ENCODE measurements at places on chromosomes 13 and 19.

DNA sequence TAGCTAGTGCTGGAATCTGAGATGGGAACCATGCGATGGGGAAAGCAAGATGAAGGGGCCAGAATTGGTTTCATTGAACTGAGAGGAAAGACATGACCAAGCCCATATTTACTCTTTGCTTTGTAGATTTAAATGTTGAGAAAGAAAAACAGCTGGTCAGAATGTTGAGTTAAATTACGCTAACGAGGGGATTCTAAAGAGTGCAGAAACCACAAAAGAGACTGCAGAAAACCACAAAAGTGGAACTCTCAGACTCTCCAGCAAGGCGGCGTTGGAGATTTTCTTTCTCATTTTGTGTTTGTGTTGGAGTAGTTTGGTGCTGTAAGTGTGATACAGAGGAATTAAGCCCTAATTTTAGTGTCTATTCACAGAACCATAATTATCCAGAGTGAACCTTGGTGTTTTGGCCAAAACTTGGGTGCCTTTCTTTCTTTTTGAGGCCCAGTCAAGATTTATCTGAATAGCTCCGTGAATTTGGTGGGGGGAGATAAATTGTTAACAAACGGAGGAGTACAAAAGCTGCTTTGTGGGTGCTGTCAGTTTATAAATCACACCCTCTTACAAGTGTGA is 26.3 kb downstream of the SAE1 start:
- no peak for DNase-seq

DNA sequence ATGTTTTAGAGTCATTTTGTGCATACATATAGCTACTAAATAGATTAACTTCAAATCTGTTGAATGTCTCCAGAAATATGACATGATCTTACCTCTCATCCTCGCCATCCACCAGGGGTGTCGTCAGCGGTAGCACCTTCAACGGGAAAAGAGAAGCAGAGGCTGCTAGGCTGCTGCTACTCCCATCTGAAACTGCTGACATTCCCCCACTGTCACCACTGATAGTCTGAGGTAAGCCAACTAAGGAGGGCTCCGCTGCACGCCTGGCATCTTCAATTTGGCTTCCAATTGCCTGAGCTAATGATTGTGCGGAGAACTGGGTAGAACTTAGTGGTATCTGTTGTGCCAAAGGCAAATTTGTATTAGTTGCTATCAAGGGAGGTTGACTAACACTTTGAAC is 3.1 kb downstream of the TSC22D1 start:
- DNase-seq, result no peak

DNA sequence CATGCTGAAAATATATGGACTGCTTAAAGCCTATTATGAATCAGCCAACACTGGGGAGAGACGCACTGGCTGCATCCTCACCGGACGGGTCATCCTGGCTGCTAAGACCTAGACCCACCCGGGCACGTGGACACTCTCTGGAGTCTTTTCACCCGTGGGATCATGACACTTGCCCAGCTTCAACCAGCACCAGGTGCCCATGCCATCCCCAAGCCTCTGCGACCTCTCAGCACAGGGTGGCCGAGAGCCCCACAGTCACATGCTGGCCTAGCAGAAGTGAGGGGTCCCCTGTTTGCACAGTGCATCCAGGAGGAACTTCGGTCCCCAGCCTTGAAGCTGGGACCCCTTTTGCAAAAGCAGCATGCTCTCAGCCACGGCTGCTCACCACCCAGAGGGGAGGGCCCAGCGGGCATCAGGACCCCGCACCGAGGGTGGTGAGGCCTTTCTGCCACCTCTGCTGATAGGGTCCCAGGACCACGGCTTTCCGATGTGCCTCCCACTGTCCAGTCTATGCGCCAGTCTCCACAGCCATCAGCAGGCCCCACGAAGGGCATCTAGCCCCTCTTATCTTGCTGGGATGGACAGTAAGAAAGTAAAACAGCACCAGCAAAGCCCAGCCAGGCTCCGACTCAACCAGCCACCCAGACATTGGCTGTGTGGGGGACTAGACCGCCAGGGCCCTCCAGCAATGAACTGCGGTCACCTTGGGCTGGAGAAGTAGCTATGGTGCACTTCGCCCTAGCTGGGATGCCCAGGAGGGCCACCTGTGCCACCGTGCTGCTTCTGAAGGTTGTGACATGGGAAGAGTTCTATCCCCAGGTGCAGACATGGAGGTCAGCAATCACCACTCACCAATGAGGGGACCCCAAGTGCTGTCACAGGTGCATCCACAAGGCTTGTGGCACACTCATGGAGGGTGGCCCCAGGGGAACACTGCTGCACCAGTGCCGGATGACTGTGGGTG is 73.1 kb downstream of the CEBPG start:
- no peak for DNase-seq

- peak; percentile 76 for DNase-seq
These were observed 299.0 kb downstream of the ITGBL1 start for GRCh38 chr13:101751488-101751887.

DNA sequence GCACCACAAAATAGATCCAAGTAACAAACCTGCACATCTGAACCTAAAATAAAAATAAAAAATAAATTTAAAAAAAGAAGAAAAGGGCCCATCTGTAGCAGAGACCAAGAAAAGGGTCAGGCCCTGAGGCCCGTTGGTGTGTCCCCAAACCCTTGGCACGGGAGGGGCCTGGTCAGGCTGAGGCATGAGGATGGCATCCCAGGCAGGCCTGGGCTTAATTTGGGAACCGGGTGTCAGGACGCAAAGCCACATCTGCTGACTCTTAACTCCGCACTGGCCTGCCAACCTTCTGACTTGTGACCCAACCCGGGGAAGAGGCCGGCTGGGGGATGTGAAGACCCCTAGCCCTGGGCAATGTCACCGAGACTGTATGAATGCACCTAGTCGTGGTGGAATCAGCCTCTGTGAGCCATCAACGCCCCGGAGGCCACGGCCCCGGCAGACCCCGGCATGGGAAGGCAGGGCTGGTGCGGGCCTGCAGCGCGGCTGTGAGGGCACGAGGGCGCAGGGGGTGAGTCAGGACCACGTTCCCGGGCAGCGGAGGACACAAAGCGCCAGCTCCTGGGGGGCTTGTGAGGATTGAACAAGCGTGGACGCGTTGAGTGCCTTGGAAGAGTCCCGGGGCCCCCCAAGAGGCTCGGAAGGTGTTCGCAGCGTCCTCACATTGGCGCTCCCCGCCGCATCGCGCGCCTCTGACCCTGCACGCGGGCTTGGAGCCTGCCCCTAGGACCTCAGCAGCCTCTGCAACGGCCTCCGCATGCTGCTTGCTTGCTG is 38.2 kb downstream of the ATP12A start:
- no peak for DNase-seq

GRCh38 chr19:2096034-2096479 is at the start of gene MOB3A:
TSS of gene MOB3A (minus strand) at chr19:2096326. CDS start at chr19:2078560, 17,766 bp downstream.
- DNase-seq, result peak; percentile 76

DNA sequence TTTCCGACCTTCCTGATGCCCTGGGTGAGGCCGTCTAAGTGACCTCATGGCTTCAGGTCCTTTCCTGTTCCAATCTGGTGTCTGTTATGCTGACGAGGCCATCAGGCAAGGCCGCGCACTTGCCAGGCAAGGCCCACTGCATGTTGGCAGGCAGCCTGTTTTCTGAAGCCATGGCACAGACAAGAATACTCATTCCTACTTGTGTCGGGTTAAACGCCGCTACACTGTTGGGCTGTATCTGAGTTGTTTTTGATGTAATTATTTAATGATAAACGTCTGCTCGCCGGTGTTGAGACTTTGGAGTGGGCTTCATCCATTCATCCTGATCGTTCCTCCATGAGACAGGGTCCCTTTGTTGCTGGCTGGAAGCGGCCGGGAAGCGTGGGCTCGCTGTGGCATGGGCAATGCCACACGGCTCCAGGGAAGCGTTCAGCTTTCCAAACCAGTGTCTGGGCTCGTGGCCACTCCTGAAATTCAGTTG is 92.1 kb downstream of the ATP11A start:
- no peak for DNase-seq

DNA sequence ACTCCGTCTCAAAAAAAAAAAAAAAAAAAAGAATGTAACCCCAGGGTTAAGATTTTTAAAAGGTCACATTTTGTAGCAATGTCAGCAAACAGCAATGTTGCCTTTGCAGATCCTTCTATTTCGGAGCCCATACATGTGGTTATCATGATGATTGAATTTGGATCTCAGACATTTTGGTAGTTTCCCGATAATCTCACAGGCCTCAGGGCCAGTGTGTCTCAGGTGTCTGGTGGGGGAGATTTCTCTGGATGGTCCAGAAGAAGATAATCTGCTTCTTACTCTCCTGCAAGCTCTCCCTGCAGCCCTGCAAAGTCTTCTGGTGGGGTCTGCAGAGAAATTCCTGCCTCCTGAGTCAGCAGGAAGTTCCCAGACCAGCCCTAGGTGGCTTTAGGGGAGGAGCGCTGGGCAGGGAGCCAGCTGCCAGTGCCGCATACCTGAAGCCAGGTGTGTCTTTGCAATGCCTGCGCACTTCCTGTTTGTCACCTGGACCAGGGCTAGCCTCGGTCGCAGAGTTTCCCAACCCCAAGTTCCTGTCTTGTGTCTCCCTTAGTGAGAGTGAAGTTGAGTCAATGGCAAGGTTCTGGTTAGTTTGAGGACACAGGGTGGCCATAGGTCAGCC is 1.4 kb downstream of the SH2D3A start:
- DNase-seq, result no peak
